ENCODE measurements at places on chromosomes 12 and 14. TPM values are rescaled to one million over a fixed set of nuclear protein-coding genes. Genes with fewer than 3 reads are reported as not detected.

- H3K4me3 ChIP-seq = peak overlapping the region; percentile 89
- peaks cover 8% of the 10 kb centered on the region for H3K36me3 ChIP-seq
- DNase-seq = no peak
Measured at GRCh38 chr12:116171549-116171948, 105.9 kb downstream of the MED13L start.

Gene AKAP3
- total RNA-seq = 0.86 TPM

Gene FZD10
- not detected for total RNA-seq

Gene KRT5
- total RNA-seq = not detected

DNA sequence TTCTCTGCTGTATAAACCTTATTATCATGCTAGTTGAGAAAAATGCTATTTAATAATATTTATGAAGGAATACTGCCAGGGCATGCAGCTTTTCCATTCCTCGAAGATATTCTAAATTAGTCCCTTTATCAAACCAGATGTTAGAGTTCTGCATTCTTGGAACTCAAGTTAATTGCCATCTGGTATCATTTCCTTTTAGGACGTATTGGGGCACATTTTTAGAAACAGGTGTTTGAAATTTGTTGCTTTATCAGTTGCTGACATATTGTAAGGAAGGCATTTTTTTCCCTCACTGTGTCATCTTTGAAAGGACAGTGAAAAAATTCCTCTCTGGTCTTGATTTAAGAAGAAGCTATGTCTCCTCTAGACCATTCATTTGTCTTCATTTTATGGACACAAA lies 471.2 kb upstream of the PRICKLE1 start:
- H3K4me1 ChIP-seq = no peaks in the 10 kb centered on the region
- DNase-seq = no peak
- H3K36me3 ChIP-seq = no peaks in the 10 kb centered on the region
- H3K27me3 ChIP-seq = no peaks in the 10 kb centered on the region

GRCh38 chr14:50946234-50946935 lies 2.1 kb upstream of the PYGL start:
- peaks cover 15% of the 10 kb centered on the region for H3K27me3 ChIP-seq
- no peaks in the 10 kb centered on the region for H3K36me3 ChIP-seq
- no peak overlapping the region for H3K27ac ChIP-seq
- DNase-seq = no peak

DNA sequence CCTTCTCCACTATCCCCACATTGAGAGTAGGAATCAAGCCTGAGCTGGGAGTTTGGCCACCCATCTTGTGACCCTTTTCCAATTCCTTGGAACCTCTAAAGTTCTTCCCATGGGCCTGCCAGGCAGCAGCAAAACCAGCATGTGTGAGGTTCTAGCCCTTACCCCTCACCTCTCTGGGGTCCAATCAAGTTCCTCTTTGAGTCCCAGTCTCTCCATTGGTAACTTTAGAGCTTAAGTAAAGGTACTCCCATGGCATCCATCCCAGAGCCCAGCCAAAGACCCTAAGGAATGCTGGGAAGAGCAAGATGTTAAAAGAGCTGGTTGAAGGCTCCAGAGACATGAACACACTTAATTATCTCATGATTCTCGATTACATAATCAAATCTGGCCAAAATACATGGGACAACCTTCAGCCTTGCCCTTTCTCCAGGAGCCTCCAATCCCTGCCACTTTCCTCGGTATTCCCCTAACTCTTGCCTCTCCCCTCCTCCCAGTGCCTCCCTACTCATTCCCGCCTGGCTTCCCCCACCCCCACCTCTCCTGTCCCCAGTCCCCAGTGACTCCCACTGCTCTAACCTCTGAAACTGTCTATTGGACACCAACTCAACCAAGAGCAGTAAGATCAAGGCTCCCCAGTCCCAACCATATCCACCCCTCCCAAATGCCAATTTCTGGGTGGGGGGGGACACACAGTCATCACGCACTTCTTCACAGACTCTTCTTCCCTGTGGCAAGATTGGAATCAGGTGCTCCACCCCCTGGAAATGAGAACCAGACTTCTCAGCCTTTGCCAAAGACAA lies 4.8 kb upstream of the TNS2 start:
- peaks cover 27% of the 10 kb centered on the region for H3K4me1 ChIP-seq
- peaks cover 1% of the 10 kb centered on the region for H3K36me3 ChIP-seq
- DNase-seq = no peak
- H3K27me3 ChIP-seq = no peaks in the 10 kb centered on the region
- H3K27ac ChIP-seq = no peak overlapping the region

GRCh38 chr12:4119157-4119761 lies 154.3 kb upstream of the CCND2 start:
- H3K36me3 ChIP-seq = no peaks in the 10 kb centered on the region
- no peak for DNase-seq
- H3K4me1 ChIP-seq = peaks cover 51% of the 10 kb centered on the region
- H3K27me3 ChIP-seq = no peaks in the 10 kb centered on the region
- peak overlapping the region; percentile 85 for H3K27ac ChIP-seq

DNA sequence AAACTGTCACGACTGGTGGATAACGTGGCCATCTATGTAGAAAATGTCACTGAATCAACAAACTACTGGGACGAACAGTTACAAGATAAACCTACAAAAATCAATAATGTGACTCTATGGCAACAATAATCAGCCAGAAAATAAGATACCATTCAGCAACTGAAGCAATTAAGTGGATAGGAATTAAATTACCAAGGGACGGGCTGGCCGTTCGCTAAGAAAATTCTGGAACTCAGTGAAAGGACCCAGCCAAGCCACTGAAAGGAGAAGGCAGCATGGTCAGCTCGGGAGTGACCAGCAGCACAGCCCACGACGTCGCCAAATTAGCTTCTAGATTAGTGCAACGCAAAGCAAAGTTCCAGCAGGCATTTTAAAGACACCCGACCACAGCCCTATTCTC lies 33.6 kb upstream of the TMEM179 start:
- no peaks in the 10 kb centered on the region for H3K36me3 ChIP-seq
- H3K4me3 ChIP-seq = no peak overlapping the region
- H3K27me3 ChIP-seq = peaks cover 14% of the 10 kb centered on the region
- no peak for DNase-seq
- H3K27ac ChIP-seq = no peak overlapping the region

Gene KRT80
- not detected for total RNA-seq

Gene RDH16
- total RNA-seq = 0.78 TPM

GRCh38 chr14:24040692-24041091 lies 11.1 kb upstream of the CARMIL3 start:
- peaks cover 12% of the 10 kb centered on the region for H3K4me1 ChIP-seq
- no peaks in the 10 kb centered on the region for H3K36me3 ChIP-seq
- no peak overlapping the region for H3K27ac ChIP-seq
- no peak overlapping the region for H3K4me3 ChIP-seq
- DNase-seq = no peak

Gene A2ML1
- total RNA-seq = not detected

GRCh38 chr12:60070552-60070951 lies 474.7 kb downstream of the SLC16A7 start:
- no peaks in the 10 kb centered on the region for H3K36me3 ChIP-seq
- DNase-seq = no peak
- no peak overlapping the region for H3K4me3 ChIP-seq
- H3K4me1 ChIP-seq = no peaks in the 10 kb centered on the region
- H3K27me3 ChIP-seq = no peaks in the 10 kb centered on the region

Gene MANSC1
- 1.1 TPM for total RNA-seq

Gene RNFT2
- 18.3 TPM for total RNA-seq

DNA sequence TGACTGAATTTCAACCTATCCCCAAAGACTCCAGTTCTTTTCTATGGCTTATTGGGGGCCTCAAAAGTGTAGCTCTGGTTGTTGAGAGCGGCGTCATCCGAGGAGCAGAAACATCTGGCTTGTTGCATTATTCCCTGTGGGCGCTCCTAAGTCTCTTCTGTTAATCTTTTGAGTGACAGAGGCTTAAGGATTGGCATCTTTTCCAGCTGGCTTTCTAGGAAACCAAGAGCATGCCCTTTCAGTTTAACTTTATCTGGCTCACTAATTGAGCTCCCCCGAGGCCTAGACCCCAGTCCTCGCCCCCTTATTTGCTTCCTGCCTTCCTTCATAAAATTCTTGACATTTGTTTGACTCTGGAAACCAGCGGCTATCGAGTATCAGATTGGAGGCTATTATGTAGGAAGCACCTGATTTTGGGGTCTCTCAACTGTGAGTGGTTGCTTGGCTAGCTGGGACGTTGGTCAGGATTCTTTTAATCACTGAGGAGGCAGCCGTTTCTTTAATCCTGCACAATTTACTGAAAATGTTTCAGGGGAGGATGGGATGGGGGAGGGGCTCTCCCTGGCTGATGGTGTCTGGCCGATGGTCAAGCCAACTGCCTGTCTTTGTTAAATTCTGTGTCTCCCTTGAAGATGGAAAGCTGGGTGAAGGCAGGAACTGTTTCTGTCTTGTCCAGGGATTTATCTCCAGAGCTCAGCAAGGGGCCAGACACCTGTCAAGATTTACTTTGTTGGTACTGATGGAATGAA lies 3.1 kb downstream of the SMOC1 start:
- no peak for DNase-seq
- peaks cover 55% of the 10 kb centered on the region for H3K27me3 ChIP-seq
- no peaks in the 10 kb centered on the region for H3K36me3 ChIP-seq

- peaks cover 1% of the 10 kb centered on the region for H3K36me3 ChIP-seq
- no peaks in the 10 kb centered on the region for H3K4me1 ChIP-seq
- peaks cover 7% of the 10 kb centered on the region for H3K27me3 ChIP-seq
- no peak overlapping the region for H3K27ac ChIP-seq
- no peak for DNase-seq
- no peak overlapping the region for H3K4me3 ChIP-seq
Measured at GRCh38 chr12:95648990-95649791, 97.9 kb upstream of the USP44 start.

Gene TMEM179
- total RNA-seq = 0.84 TPM

Gene DPPA3
- not detected for total RNA-seq

- no peak overlapping the region for H3K4me3 ChIP-seq
- no peak overlapping the region for H3K27ac ChIP-seq
- DNase-seq = no peak
- no peaks in the 10 kb centered on the region for H3K27me3 ChIP-seq
- no peaks in the 10 kb centered on the region for H3K4me1 ChIP-seq
- H3K36me3 ChIP-seq = no peaks in the 10 kb centered on the region
Measured at GRCh38 chr14:37668646-37669045, 73.2 kb downstream of the TTC6 start.

Gene LETMD1
- 106 TPM for total RNA-seq

- H3K4me1 ChIP-seq = no peaks in the 10 kb centered on the region
- H3K4me3 ChIP-seq = no peak overlapping the region
- H3K27ac ChIP-seq = no peak overlapping the region
- H3K27me3 ChIP-seq = no peaks in the 10 kb centered on the region
Measured at GRCh38 chr12:26854031-26854390, 21.0 kb upstream of the ITPR2 start.

Data from natural killer cell treated with Interleukin-12 subunit alpha and Interleukin-12 subunit beta and Interleukin-15 and Interleukin-18, amount 100 ng/mL, for 72 hours (primary cell).